Suprapubic skin (tissue), 4 donors: ENCODE measurements at places on chromosomes 2 and 18. TPM values are rescaled to one million over a fixed set of nuclear protein-coding genes. Genes with fewer than 3 reads are reported as not detected.
A peak's percentile ranks its signal among the peaks of the same experiment; 100 is the strongest.

DNA sequence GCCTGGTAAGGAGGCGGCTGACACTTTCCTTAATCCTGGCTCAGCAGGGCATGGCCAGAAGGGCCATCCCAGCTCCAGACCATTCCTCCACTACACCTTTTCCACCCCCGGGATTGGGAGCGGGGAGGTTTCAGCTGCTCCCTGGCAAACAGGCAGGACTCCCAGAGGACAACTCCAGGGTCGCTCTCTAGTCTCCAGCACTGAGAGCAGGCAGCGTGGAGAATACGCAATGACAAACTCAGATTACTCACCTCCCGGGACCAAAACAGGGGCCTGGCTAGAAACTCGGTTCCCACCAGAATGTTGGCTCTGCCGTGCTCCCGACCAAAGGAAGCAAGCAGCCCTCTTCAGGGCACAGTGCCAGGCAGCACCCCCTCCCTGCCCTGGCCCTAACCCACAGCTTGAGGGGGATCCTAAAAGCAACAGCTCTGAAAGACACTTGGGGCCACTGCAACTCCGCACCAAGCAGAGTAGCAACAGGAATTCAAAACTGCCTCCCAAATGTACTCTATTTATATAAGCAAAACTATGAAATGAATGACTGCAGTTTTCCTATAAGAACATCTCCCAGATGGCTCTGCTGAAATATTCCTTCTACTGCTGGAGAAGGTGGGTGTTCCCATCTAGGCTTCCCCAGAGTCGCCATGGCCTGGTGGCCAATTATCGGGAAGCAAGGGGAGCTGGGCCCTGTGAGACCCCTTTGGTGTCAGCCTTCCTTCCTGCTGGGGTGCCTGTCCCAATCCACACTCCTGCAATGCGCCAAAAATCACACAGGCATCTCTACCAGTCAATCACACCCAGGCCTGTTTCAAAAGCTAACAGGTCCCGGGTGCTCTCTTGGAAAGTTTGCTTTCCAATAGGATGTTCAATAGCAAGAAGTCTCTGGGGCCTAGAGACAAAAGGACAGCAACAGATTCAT, 61.2 kb upstream of the POMC start:
- H3K4me3 ChIP-seq = no peak overlapping the region
- no peaks in the 10 kb centered on the region for H3K27me3 ChIP-seq
- peaks cover 31% of the 10 kb centered on the region for H3K36me3 ChIP-seq
- no peak for DNase-seq
- H3K27ac ChIP-seq = no peak overlapping the region

DNA sequence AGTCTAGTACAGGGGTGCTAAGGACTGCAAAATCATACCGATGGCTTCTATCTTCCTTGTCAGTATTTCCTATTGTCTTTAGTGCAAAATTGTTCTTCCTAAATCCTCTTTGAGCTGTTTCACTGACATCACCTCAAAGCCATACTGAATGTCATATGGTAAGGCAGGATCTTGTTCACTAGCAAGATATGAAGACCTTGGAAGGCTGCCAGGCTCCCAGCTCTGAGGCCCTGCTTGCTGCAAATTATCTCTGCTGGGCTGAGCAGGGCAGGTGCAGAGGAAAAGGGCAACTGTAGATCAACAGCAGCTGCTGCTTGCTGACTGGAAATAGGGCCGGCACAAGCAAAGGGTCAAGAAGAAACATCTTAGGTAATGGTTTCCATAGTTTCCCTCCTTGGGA, 58.2 kb downstream of the PMAIP1 start:
- no peaks in the 10 kb centered on the region for H3K36me3 ChIP-seq
- no peaks in the 10 kb centered on the region for H3K27me3 ChIP-seq
- H3K4me1 ChIP-seq = peaks cover 26% of the 10 kb centered on the region
- no peak overlapping the region for H3K27ac ChIP-seq

CAPN10 gene
- total RNA-seq = 34.7 TPM

CNDP1 gene
- total RNA-seq = 1.1 TPM

CGREF1 gene
- total RNA-seq = 1.1 TPM

- H3K27me3 ChIP-seq = no peaks in the 10 kb centered on the region
- no peak overlapping the region for H3K4me3 ChIP-seq
- no peaks in the 10 kb centered on the region for H3K4me1 ChIP-seq
- no peaks in the 10 kb centered on the region for H3K36me3 ChIP-seq
- H3K27ac ChIP-seq = no peak overlapping the region
- DNase-seq = no peak
Measured at GRCh38 chr2:50125246-50125645, 906.7 kb downstream of the NRXN1 start.

DNA sequence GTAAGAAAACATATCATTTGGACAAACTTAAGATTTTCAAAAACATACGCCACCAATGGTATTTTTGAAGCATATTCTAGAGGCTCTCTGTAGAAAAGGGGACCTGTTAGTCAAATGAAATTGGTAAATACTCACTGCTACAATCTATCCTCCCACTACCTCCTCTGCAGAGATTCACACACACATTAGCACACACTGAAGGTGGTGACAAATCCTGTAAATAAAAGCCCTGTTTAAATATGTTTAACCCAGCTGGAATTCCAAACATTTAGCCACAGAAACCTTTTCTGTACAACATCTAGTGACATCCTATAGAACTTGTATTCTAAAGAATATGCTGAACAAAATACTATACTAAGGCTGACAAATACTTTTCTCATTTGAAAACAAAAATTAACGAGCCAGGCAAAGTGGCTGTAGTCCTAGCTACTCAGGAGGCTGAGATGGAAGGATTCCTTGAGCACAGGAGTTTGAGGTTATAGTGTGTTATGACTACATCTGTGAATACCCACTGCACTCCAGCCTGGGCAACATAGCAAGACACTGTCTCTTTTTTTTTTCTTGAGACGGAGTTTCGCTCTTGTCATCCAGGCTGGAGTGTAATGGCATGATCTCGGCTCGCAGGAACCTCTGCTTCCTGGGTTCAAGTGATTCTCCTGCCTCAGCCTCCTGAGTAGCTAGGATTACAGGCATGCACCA, 25.9 kb downstream of the ALS2 start:
- H3K36me3 ChIP-seq = peaks cover 53% of the 10 kb centered on the region
- no peaks in the 10 kb centered on the region for H3K4me1 ChIP-seq
- H3K27ac ChIP-seq = no peak overlapping the region
- no peak overlapping the region for H3K4me3 ChIP-seq

- no peaks in the 10 kb centered on the region for H3K36me3 ChIP-seq
- no peaks in the 10 kb centered on the region for H3K27me3 ChIP-seq
- peaks cover 10% of the 10 kb centered on the region for H3K4me1 ChIP-seq
- H3K4me3 ChIP-seq = no peak overlapping the region
- no peak for DNase-seq
Measured at GRCh38 chr2:37554155-37554510, 117.3 kb downstream of the CDC42EP3 start.

- no peak overlapping the region for H3K4me3 ChIP-seq
- H3K36me3 ChIP-seq = no peaks in the 10 kb centered on the region
- no peaks in the 10 kb centered on the region for H3K27me3 ChIP-seq
- no peak overlapping the region for H3K27ac ChIP-seq
- H3K4me1 ChIP-seq = no peaks in the 10 kb centered on the region
Measured at GRCh38 chr2:73593680-73594079, 48.5 kb downstream of the NAT8 start.

GRCh38 chr18:51727780-51728179, 530.3 kb upstream of the MEX3C start:
- H3K27ac ChIP-seq = no peak overlapping the region
- H3K27me3 ChIP-seq = no peaks in the 10 kb centered on the region
- H3K4me1 ChIP-seq = no peaks in the 10 kb centered on the region

PLEKHH2 gene
- total RNA-seq = 8.9 TPM

DNA sequence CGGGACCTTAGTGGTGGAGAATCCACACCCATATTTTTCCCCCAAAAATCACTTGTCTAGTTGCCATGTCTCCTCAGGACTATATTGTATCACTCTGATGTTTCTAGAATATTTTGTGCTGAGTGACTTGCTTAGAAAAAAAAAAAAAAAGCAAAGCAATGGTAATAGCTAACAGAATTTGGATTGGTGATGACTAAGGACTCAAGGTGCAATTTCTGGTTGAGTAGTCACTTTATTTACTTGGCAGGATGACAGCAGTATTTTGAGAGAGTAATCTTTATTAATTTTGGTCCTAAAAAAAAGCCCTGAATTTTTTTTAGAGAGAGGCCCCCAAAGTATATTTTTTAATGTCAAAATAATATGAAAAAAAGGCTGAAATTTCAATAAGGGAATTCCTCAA, 32.8 kb upstream of the MYO3B start:
- no peak overlapping the region for H3K4me3 ChIP-seq
- peaks cover 3% of the 10 kb centered on the region for H3K27me3 ChIP-seq
- H3K27ac ChIP-seq = no peak overlapping the region
- no peaks in the 10 kb centered on the region for H3K4me1 ChIP-seq
- no peaks in the 10 kb centered on the region for H3K36me3 ChIP-seq

DNA sequence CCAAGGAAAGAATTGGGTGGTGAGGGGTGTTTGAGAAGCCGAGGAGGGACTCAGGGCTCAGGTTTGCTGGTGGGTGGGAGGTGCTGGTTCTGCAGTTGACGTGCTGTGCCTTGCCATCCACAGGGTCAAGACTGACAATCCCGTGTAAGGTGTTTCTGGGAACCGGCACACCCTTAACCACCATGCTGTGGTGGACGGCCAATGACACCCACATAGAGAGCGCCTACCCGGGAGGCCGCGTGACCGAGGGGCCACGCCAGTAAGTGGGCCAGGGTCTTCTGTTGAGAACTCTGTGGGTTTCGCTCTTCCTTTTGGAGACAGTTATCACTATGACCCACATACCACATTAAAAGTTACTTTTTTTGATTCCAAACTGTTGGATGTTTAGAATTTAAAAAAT, 32.6 kb downstream of the IL1R2 start:
- H3K27ac ChIP-seq = no peak overlapping the region
- H3K36me3 ChIP-seq = no peaks in the 10 kb centered on the region
- no peak overlapping the region for H3K4me3 ChIP-seq
- DNase-seq = no peak
- no peaks in the 10 kb centered on the region for H3K27me3 ChIP-seq

GRCh38 chr2:131425231-131425941, 50.5 kb upstream of the TUBA3D start:
- no peak overlapping the region for H3K27ac ChIP-seq
- H3K4me3 ChIP-seq = peak overlapping the region; percentile 39
- peaks cover 4% of the 10 kb centered on the region for H3K4me1 ChIP-seq
- H3K27me3 ChIP-seq = peaks cover 67% of the 10 kb centered on the region
- H3K36me3 ChIP-seq = no peaks in the 10 kb centered on the region

DNA sequence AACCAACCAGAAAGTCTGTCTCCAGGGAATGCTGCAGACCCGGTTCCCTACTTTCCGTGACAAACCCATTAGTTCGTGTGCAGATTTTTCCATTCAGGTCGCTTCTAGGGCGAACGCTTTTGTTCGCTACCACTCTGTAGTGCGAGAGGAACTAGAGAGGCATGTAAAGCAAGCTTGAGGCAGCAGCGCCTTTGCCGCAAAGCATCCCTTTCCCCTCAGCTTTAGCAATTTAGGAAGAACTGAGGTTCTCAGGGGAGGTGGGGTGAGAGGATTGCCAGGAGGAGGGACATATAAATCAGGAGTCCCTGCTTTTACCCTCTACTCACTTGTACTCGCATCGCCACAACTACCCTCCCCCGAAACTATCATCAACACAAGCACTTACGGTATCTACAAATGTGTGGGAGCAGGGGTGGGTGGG, 748 bp upstream of the ZNF804A start:
- peak overlapping the region; percentile 77 for H3K4me3 ChIP-seq

GRCh38 chr2:196783431-196784094, 15.9 kb downstream of the GTF3C3 start:
- no peak overlapping the region for H3K4me3 ChIP-seq
- H3K36me3 ChIP-seq = peaks cover 96% of the 10 kb centered on the region
- no peak for DNase-seq
- no peak overlapping the region for H3K27ac ChIP-seq

- DNase-seq = no peak
- no peak overlapping the region for H3K27ac ChIP-seq
- H3K4me3 ChIP-seq = no peak overlapping the region
- no peaks in the 10 kb centered on the region for H3K36me3 ChIP-seq
Measured at GRCh38 chr18:12518326-12518725, 110.6 kb downstream of the PRELID3A start.

- no peaks in the 10 kb centered on the region for H3K36me3 ChIP-seq
- no peak overlapping the region for H3K4me3 ChIP-seq
- H3K27ac ChIP-seq = no peak overlapping the region
- peaks cover 6% of the 10 kb centered on the region for H3K4me1 ChIP-seq
- DNase-seq = no peak
Measured at GRCh38 chr2:227881866-227882517, 10.6 kb downstream of the DAW1 start.

DNA sequence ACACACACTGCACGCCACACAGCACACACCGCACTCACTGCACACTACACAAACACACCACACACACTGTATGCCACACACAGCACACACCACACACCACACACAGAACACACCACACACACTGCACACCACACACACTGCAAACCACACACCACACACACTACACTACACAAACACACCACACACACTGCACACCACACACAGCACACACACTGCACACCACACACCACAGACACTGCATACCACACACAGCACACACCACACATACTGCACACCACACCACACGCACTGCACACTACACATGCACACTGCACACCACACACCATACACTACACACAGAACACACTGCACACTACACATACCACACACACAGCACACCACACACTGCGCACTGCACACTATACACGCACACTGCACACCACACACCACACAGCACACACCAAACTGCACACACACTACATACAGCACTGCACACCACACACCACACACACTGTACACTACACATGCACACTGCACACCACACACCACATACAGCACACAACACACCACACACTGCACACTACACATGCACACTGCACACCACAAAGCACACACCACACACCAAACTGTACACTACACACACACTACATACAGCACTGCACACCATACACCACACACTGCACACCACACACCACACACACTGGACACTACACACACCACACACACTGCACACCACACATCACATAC, 59.6 kb downstream of the ASB1 start:
- no peaks in the 10 kb centered on the region for H3K4me1 ChIP-seq
- H3K36me3 ChIP-seq = no peaks in the 10 kb centered on the region
- H3K4me3 ChIP-seq = no peak overlapping the region
- DNase-seq = no peak
- H3K27me3 ChIP-seq = no peaks in the 10 kb centered on the region

POTEC gene
- total RNA-seq = not detected
